ENCODE measurements at places on chromosomes 1 and 21.

GRCh38 chr21:17758683-17759082 is 60.5 kb downstream of the C21orf91 start:
- no peak for DNase-seq

DNA sequence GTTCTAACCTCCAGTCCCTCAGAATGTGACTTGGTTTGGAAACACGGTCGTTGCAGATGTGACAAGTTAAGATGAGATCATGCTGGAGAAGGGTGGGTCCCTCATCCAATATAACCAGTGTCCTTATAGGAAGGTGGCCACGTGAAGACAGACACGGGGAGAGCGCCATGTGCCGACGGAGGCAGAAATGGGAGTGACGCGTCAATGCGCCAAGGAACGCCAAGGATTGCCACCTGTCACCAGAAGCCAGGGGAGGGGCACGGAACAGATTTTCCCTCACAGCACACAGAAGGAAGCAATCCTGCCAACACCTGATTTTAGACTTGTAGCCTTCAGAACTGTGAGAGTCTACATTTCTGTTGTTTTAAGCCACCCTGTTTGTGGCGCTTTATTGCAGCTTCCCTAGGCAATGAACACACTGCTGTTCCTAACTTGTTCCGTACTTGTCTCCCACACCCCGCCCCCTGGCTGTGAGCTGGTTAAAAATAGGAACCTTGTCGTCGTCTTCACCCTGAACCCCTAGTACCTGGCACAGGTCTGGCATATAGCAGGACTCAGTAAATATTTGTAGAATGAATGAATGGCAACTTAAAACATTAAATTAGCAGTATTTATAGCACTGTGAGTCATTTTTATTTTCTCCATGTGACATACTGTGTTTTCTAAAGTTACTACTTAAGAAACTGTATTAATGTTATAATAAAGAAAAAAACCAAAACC is 14.2 kb downstream of the RIMS3 start:
- no peak for DNase-seq

- DNase-seq = no peak
Observed at GRCh38 chr1:104266612-104267011, 516.9 kb downstream of the AMY1C start.

DNA sequence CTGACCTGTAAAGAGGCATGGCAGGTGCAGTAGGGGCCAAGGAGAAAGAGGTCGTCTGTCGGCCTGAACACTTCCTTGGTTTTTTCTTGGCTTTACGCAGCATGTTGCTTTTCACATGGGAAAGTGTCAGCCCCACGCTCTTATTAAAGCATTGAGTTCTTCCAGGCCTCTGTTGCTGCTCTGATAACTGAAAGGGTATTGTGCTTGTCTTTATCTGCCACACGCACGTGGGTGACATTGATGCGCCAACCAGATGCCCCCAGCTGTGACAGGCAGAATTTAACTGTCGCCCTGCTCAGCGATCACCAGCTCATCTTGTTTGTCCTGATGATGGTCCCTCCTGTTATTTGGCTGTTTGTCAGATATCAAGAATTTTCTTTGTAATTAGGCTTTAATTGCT is 76.5 kb downstream of the GALNT2 start:
- DNase-seq = no peak

DNA sequence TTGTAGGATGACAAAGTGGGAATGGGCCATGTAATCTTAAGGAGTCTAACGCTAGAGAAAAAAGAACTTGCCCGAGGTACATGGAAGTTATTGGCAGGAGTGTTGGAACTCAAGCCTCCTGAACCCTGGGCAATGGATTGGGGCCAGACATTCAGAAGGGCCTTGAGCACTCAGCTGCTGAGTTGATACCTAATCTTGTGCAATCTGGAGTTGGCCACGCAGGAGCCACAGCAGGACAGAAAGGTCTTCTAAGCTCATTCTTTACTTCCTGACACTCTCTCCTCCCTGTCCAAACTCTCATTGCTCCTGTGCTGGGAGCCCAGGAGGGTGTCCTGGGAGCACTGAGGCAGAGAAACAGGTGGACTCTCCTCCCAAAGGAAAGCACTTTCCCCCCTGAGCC is 25.1 kb upstream of the CSF1 start:
- no peak for DNase-seq

DNA sequence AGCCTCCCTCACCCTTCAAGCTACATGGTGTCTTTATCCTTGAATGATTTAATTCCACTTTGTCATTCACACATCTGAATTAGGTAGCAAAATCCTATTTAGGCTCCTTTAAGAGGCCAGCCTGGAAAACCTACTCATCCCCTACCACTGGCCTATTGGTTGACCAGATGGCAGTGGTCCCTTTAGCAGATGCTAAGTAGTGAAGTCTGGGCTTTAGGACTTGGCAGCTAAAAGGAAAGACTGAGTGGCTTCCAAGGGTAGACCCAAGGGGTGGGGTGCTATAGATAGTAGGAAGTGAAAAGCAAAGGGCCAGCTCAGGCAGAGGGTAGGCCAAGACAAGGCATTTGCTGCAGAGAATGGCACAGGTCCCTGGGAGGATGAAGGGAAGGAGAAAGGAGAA is 46.6 kb downstream of the KCNJ6 start:
- no peak for DNase-seq

DNA sequence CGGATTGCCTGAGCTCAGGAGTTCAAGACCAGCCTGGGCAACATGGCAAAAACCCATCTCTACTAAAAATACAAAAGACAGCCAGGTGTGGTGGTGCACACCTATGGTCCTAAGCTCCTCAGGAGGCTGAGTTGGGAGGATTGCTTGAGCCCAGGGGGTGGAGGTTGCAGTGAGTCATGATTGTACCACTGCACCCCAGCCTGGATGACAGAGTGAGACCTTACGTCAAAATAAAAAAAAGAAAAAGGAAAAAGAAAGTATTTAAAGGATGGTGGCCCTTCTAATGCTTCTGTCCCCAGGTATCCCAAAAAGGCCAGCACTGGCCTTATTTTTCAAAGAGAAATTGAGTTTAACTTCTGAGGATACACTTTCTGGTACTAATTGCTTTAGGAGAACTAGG is 1.7 kb downstream of the IKBKE start:
- DNase-seq = no peak

DNA sequence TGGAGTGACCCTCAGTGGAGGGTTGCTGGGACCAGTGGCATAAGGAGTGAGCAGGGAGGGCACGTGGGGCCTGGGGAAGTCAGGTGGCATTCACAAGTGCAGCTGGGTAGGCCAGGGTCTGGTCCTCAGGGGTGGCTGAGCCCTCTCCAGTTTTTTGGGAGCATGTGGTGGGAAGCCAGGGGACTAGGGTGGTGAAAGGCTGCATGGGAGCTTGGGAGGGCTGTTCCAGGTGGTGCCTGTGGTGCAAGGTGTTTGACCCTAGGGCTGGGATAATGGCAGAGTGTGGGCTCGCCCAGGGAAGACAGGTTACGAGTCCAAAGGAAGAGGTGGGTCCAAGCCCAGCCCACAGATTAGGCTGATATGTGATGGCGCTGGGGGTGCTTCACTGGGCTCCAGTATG is 30.5 kb downstream of the MAN1C1 start:
- no peak for DNase-seq

GRCh38 chr1:64956733-64957441 is 9.5 kb downstream of the JAK1 start:
- no peak for DNase-seq

DNA sequence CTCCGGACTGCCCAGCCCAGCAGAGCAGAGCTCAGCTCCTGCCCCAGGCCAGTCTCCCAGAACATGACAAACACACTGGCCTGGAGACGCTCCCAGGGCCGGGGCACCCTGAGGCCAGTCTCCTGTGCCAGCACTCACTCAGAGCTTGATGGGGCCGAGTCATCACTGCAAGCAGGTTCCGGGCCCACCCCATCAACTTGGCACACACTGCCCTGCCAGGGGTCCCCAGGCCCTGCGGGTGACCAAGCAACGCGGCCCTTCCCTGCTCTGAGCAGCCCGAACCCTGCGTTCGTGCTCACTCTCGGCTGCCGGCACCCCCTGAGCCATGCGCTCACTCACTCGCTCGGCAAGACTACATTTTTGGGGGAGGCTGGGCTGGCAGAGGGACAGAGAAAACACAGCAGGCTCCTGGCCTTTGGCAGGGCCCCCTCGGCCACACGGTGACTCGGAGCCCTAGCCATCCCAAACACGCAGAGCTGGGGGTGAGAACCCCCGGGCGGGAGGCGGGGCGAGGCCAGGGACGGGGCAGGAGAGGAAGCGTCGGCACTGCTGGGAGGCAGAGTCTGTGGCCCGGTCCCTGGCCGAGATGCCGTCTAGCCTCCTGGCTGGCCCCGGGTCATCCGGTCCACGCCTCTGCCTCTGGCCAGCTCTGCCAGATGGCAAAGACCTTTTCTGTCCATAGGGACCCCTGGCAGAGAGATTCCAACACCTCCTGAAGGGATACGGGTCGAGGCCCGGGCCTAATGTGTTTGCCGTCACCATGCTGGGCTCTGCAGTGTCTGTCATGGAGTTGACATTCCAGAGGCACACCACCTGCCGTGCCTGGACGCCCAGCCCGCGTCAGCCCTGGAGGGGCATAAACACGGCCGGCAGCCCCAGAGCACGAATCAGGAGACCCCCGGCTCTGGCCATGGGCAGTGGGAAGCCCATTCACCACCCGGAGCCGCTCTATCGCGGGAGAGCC is 68.0 kb downstream of the MEGF6 start:
- peak; percentile 10 for DNase-seq

- no peak for DNase-seq
Observed at GRCh38 chr1:231734417-231734816, 107.8 kb downstream of the DISC1 start.

DNA sequence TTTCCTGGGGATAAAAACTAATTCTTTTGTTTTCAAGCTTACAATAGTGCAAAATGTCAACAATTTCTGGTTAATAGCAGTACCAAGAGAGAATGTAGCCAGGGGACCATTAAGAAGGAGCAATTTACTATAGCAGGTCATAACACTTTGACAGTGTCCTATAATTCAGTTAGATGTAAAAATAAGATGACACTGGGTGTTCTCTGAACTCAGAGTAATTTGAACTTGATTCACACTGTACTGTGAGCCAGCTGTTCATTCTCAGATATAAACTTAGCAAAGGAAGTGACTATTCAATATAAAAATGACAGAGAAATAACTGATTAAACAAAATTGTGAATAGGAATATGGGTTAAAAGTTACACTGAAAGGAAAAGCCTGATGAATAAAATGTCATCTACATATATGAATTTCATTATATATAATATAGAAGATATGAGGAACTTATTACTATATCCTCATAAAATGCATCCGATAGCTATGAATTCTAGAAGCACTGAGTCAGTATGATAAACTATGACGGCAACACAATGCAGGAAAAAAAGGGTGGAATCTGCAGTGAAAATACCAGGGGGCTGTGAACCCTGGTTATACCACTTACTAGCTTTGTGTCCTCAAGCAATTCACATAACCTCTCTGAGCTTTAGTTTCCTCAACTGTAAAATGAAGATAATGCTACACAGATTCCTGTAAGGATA is 135.9 kb downstream of the ACBD6 start:
- DNase-seq = no peak

DNA sequence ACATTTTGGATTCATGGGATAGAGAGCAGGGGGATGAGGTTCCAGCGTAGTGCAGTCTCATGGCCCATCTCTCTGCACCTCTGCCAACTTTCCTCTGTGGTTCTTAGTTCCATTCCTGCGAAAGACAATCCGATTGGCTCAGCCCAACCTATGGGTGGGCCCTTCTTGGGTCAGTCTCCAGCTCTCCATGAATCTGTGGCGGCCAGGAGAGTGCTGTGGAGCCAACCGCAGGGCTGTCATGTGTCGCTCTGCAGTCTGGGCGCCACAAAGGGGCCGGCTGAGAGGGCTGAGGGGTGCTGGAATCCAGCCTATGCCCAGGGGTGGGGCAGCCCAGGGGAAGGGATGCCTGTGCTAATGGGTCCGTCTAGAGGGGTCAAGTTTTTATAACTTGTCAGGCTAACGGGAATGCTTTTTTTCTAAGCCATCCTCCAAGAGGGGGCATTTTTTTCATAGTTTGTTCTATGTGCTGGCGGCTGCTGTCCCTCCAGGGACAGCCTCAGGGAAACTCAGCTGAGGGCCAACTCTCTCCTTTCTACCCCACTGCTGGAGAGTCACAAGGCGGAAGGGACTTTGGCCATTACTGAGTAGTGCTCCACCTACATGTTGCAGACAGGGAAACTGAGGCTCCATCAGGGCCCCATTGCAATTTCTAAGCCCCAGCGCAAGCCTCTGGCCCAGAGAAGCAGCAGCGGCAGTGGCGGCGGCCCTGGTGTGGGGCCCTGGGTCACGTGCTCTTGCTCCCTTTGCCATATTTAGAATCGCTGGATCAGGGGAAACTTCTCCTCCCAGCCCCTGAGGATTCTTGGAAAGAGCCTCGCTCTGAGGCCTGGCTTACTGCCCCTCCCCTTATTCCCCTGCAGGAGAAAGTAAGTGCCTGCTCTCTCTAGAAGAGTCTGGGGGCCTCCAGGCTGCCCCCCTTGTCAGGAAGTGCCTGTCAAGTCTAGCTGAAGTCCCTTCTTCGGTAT is 23.4 kb downstream of the KCNQ4 start:
- DNase-seq = no peak

GRCh38 chr1:203672346-203672745 is 45.7 kb downstream of the ATP2B4 start:
- no peak for DNase-seq

DNA sequence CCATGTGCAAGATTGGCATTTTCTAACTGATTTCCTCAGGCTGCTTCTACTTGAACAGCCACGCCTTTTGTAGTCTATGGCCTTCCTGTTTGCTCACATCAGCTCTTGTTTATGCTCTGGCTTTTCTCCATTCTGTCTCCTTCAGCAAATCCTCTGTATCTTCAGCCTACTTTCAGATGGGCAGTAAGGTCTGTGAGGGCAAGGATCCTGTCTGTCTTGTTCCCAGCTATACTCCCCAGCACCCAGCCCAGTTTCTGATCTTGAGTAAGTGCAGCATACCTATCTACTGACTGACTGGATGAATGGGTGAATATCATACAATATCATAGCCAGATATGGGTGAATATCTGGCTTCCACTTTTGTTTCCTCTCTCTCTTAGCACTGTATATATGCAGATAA is 438.1 kb downstream of the LMO4 start:
- no peak for DNase-seq

GRCh38 chr1:9494936-9495758 is 44.1 kb upstream of the SLC25A33 start:
- DNase-seq = no peak

GRCh38 chr1:51247022-51247421 is 10.9 kb downstream of the RNF11 start:
- no peak for DNase-seq

- no peak for DNase-seq
Observed at GRCh38 chr1:156262461-156263287, 14.8 kb upstream of the PAQR6 start.

GRCh38 chr1:203539831-203540546 is 46.0 kb downstream of the OPTC start:
- DNase-seq = no peak

- no peak for DNase-seq
Observed at GRCh38 chr1:229328598-229329362, 14.1 kb downstream of the CCSAP start.

- no peak for DNase-seq
Observed at GRCh38 chr1:178910023-178910422, 39.1 kb upstream of the ANGPTL1 start.

- DNase-seq = no peak
Observed at GRCh38 chr1:97042551-97042950, 321.0 kb downstream of the PTBP2 start.
